Immature natural killer cell (primary cell): ENCODE measurements at places on chromosomes 12 and 14. TPM values are rescaled to one million over a fixed set of nuclear protein-coding genes. Genes with fewer than 3 reads are reported as not detected.

The SPRING1 gene
- 30.4 TPM for polyA plus RNA-seq

The CMA1 gene
- not detected for polyA plus RNA-seq

The AICDA gene
- not detected for polyA plus RNA-seq

The PTGER2 gene
- 250 TPM for polyA plus RNA-seq

The NOS1 gene
- not detected for polyA plus RNA-seq

DNA sequence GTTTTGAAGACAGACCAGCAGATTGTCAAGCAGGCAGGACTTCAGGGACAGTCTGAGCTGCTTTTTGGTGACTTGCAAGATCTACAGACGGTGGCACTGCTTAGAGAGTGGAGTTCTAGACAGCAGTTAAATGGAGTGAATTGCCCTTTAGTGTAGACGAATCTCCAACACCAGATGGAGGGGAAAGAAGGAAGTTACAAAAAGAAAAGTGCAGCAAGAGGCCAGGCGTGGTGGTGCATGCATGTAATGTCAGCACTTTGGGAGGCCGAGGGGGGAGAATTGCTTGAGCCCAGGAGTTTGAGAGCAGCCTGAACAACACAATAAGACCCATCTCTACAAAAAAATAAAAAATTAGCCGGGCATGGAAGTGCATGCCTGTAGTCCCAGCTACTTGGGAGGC, 8.4 kb upstream of the HHIPL1 start:
- no peak for DNase-seq

- DNase-seq = no peak
Observed at GRCh38 chr14:30907659-30908057, 33.3 kb downstream of the COCH start.

- DNase-seq = no peak
Observed at GRCh38 chr14:82046512-82047226, 513.0 kb upstream of the SEL1L start.

GRCh38 chr14:63362389-63362819, 43.7 kb upstream of the GPHB5 start:
- DNase-seq = no peak

DNA sequence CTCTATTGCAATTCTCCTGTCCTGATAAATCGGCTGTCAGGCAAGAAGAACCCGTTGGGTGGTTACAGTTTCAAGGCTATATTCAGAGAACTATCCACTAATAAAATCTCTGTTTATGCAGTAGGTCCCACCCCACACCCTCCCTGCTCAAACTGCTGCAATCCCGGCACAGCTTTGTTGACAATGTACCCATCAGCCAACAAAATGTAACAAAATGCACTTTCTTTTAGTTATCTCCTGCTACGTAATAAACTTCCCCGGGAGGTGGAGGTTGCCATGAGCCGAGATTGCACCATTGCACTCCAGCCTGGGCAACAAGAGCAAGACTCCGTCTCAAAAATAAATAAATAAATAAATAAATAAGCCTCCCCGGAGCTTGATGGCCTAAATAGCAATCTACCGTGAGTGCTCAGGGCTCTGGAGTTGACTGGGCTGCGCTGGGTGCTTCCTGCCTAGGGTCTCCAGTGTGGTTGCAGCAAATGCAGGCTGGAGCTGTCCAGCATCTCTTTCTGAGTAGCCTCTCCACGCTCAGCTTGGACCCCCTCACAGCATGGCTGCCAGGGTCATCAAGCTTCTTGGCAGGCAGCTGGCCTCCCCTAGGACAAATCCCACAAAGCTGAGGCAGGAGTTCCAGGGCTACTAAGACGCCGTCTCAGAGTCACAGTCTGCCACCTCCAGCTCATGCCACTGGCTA, 43.2 kb upstream of the FBRSL1 start:
- no peak for DNase-seq

DNA sequence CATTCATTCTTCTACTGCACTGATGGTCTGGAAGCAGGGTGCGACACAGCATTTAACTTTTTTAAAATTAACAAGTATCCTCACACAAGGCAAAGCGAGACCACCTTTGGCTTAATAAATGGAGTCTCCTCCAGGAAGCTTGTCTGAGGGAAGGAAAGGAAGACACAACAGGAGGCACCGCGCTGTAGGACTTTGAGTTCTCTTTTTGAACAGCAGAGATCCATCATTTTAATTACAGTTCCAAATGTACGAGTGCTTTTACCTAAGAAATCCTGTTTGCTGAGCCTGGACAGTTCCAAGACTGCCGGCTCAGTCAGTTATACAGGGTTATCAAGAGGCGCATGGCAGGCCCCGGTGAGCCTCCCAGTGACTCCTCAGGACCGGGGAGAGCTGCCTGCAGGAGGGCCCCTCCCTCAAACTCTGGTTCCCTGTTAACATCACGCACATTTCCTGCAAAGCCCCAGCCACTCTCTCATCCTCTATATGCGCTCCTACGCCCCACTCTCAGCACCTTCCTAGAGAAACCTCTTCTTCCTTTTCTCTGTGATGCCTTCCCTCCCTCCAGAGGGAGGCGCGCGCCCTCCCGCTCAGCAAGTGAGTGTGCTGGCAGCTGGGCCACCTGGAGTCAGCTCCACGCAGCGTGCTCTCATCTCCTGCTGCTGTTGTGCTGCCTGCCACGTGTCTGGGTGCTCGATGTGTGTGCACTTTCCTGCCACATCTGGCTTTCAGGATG, 46.1 kb downstream of the STX2 start:
- DNase-seq = no peak

- DNase-seq = no peak
Observed at GRCh38 chr14:81435391-81436295, 35.5 kb upstream of the STON2 start.
